ENCODE measurements at places on chromosomes 12 and 14.
A peak's percentile ranks its signal among the peaks of the same experiment; 100 is the strongest.

DNA sequence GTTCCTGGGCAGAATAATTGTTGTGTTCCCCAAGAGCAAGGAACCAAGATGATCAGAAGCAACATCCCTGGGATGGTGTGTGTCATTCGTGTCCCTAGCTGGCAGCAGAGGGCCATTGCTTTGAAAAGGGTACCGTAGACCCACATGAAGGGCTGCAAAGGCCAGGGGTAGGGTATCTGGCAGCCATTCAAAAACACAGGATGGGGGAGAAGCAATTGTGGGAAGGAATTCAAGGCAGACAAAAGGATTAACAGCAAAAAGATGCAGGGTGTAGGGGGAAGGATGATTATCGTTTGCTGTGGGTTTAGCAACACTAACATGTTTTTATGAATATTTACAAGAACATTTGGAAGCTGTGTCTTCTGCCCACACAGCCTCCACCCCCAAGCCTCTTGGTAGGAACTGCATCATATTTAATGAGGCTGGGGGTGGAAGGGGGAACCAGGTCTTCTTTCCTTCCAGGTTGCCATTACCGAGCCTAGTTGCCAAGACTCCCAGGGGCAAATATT lies 169.0 kb upstream of the G2E3 start:
- DNase-seq = no peak

DNA sequence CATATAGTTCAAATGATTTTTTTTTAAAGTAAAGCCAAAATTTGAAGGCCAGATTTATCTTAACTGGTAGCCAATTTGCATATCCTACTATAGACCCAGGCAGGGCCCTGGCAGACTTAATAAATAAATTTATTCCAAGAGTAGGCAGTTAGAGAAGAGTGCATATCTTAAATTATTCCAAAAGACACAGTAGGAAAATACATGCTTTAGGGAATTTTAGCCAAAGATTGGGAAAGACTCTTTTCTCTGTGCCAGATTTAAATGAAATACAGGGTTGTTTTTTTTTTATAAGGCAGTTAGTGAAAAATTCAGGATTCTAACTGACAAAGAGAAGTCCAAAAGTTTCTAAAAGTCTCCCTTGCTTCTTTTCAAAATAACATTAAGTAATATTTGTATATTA lies 65.5 kb downstream of the ST8SIA1 start:
- no peak for DNase-seq

GRCh38 chr14:22474730-22475351 lies 114.2 kb downstream of the DAD1 start:
- no peak for DNase-seq

DNA sequence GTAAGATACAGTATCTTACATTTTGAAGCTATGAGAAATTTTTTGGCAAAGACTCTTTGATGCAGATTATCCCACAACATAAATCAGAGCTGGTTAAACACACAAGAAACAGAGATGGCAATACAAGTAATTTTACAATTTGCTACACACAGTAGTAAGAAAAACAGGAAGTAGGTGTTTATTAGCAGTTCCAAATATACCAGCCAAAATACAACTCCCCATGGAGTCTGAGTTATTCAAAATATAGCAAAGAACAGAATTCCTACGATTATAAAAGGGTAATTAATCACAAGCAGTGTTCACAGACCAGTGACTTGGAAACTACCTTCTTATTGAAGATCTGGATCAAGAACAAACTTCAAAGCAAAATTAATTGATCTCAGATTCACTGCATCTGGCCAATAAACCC lies 83.9 kb downstream of the BMP4 start:
- DNase-seq = no peak

- DNase-seq = no peak
Measured at GRCh38 chr12:10293570-10294227, 14.0 kb upstream of the KLRD1 start.

- DNase-seq = no peak
Measured at GRCh38 chr14:73237219-73237785, at the start of gene PAPLN. TSS of gene PAPLN (plus strand) at chr14:73237506. CDS start at chr14:73239779, 2,273 bp downstream.

GRCh38 chr12:99195474-99195873 lies 452.1 kb upstream of the GARIN6 start:
- DNase-seq = no peak

GRCh38 chr14:51566831-51567582 lies 84.7 kb upstream of the FRMD6 start:
- no peak for DNase-seq

DNA sequence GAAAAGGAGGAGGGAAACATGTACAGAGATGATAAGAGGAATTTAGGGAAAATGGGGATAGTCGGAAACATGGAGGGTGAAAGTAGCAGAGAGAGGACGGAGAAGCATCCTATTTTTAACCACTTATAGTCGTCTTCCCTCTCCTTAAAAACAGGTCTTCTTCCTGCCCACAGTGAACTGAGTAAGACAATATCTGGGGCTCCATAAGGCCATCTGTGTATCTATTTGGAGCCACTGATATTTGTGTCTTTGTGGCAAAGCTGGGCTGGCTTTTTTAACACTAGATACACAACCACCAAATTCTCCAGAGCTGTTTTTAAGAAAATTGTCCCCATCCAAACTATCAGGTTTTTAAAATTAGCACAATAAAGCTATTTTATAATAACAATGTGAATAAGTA lies 109.5 kb upstream of the RAP1B start:
- peak; percentile 24 for DNase-seq

GRCh38 chr12:69720750-69721149 lies 17.9 kb upstream of the RAB3IP start:
- no peak for DNase-seq

- no peak for DNase-seq
Measured at GRCh38 chr14:75301666-75302325, 23.2 kb downstream of the FOS start.

DNA sequence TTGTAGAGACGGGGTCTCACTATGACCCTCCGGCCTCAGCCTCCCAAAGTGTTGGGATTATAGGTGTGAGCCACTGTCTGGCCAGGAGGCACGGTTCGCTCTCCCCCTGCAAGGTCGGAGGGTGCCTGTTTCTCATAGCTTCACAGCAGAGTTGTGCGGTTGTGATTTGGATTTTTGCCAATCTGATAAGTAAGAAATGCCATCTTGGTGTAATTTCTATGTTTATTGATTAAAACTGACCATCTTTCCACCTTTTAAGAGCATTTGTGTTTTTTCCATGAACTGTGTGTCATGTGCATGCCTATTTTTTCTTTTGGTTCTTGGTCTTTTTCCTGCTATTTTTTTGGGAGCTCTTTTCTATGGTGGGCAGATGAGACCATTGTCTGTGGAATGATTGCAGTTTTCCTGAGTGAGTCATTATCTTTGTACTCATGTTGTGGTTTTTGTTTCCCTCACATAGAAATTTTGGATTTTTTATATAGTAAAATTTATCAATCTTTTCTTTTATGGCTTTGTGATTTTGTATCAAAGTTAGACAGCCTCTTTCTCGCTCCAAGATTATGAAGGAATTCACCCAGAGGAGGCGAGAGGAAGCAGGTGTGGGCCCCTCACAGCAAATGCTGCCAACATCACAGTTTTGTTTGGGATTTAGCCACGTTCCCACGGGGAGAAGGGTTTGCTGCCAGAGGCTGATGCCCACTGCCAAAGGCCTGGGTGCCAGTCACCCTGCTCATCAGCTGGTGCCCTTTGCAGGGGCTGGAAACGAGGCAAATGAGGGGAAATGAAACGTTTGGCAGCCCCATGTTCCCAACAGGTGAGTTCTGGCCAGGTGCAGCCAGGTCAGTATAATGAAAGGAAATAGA lies 47.2 kb downstream of the RFX4 start:
- DNase-seq = no peak

- DNase-seq = no peak
Measured at GRCh38 chr12:15143467-15143866, 77.8 kb downstream of the RERG start.

GRCh38 chr12:45415393-45415817 lies 199.5 kb downstream of the ANO6 start:
- DNase-seq = no peak

- no peak for DNase-seq
Measured at GRCh38 chr12:131589966-131590365, 120.9 kb upstream of the SFSWAP start.

- no peak for DNase-seq
Measured at GRCh38 chr14:90503582-90503981, 106.8 kb downstream of the CALM1 start.

DNA sequence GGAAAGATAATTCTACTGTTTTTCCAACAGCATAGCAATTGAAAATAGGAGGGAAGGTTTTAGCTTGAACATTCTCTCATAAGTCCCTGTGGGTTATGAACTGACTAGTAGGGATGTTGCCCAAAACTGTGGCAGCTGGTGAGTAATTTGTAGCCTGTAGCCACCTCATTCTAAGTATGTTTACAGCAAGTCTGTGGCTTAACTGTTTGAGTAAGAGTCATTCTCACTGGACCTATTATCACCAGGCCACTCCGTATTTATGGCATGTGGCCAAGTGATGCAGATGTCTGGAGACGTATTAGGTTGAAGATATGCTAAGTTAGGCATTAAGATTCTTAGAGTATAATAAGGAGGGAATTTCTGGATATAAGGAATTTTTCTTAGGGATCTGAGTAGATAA lies 458.3 kb downstream of the ETNK1 start:
- DNase-seq = peak; percentile 87

DNA sequence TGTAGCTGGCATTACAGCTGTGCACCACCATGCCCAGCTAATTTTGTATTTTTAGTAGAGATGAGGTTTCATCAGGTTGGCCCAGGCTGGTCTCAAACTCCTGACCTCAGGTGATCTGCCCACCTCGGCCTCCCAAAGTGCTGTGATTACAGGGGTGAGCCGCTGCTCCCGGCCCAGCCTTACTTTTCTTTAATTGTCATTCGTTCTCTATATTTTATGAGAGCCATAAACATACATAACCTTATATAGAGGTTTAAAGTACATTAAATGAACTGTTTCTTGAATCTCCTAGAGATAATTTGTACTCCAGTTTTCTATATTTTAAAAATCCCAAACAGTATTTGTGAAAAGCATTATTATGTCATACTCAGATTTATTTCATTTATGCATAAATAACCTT lies 98.6 kb downstream of the SYNE2 start:
- no peak for DNase-seq

GRCh38 chr12:54215989-54216796 lies 27.4 kb upstream of the SMUG1 start:
- DNase-seq = no peak

GRCh38 chr14:30134936-30135335 lies 207.3 kb upstream of the PRKD1 start:
- DNase-seq = no peak

- DNase-seq = no peak
Measured at GRCh38 chr12:77572371-77572770, 258.3 kb upstream of the NAV3 start.

- no peak for DNase-seq
Measured at GRCh38 chr12:42255866-42256261, 17.8 kb upstream of the YAF2 start.

- no peak for DNase-seq
Measured at GRCh38 chr14:25001156-25001555, 48.8 kb downstream of the STXBP6 start.

DNA sequence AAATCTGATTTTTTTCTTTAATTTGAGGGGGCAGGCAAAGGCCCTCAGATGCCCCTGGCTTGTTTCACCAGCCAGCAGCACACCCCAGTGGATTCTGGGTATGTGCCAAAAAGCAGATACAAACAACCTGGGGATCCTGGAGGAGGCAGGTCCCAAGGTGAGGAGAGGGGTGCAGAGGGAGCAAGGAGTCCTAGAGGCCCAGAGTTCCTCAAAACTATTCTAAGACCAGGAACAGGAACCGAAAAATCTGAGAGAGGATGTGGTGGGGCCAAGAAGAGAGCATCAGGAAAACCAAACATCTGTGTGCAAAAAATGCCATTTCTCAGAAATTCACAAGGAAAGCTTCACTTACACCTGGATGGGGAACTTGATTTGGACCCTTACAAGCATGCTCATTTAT lies 8.2 kb downstream of the KCNA5 start:
- no peak for DNase-seq

- no peak for DNase-seq
Measured at GRCh38 chr12:26338586-26339572, 143.5 kb downstream of the SSPN start.

DNA sequence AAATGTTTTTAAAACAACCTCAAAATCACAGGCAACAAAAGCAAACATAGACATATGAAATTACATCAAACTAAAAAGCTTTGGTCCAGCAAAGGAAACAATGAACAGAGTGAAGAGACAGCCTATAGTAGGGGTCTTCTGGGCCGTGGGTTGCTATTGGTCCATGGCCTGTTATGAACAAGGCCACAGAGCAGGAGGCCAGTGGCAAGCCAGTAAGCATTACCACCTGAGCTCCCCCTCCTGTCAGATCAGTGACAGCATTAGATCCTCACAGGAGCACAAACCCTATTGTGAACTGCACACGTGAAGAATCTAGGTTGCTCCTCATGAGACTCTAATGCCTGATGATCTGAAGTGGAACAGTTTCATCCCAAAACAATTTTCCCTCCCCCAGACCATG lies 174.0 kb downstream of the DIO2 start:
- DNase-seq = no peak

DNA sequence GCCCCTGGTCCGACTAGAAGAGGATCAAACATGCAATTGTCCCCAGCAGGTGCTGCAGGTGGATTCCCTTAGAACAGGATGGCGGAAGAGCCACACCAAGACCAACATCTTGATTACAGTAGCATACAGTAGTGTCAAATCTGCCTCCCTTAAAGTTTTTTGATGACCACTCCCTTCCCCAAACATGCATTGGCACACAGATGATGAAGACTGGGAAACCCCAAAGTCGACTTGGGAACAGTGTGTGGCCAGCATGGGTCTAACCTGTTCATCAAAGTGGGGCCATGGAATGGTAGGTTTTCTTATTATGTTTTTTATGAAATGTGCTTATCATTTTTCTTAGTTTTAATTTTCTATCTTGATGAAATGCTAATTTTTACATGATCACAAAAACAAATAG lies 8.8 kb downstream of the PLXNC1 start:
- DNase-seq = no peak

DNA sequence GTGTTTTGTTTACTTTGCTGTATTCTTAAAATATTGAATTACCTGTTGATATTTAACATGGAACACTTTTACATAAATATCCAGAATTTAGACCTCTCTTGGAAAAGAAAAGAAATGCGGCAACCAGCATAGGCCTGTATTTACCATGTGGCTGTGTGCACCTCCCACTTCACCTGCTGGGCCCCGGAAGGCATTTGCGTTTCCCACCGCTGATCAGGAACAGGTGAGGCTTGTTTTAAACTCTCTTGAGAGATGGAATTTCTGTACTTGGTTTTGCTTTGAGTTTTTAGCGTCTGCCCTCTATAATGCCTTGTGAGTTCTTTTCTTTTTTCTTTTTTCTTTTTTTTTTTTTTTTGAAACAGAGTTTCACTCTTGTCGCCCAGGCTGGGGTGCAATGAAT lies 124.2 kb downstream of the GLT1D1 start:
- DNase-seq = no peak

- DNase-seq = no peak
Measured at GRCh38 chr12:57166971-57167371, 19.6 kb upstream of the LRP1-AS start.
